LoVo (cell line): ENCODE measurements at places on chromosomes 7 and 10.

DNA sequence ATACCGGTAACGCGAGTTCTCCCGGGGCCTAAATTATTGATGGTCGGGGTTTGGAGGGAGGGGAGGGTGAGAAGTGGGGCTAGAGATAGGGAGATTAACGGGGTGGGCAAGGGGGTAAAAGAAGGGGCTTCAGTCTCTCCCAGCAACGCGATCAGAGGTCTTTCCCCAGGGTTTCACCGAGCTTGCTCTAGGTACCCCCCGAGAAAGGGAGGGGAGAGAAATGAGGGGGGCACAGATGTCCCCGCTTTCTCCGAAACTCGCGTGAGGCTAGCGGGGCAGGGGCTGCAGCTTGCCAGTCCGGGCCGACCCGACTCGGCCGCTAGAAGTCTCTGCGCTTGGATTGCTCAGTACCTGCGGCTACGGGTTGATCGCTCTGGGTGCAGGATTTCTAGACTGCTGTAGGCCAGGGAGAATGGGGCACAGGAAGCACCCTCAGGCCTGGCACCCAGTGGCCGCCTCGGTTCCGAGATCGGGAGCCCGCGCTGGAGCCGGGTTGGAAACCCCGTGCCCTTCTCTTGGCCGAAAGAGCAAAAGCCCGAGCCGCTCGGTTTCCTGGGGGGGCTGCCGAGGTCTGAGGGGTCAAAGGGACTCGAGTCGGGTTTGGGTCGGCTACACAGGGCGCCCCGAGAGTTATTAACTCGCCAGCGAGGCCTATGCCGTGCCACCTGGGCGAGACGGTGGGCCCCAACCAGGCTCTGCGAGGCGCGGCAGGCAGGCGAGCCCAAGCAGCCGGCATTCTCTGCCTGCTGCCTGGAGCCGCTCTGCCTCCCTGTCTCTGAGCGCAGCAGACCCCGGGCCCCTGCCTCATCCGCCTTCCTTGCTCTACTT, 3.1 kb downstream of the PAX2 start:
- DNase-seq = no peak

DNA sequence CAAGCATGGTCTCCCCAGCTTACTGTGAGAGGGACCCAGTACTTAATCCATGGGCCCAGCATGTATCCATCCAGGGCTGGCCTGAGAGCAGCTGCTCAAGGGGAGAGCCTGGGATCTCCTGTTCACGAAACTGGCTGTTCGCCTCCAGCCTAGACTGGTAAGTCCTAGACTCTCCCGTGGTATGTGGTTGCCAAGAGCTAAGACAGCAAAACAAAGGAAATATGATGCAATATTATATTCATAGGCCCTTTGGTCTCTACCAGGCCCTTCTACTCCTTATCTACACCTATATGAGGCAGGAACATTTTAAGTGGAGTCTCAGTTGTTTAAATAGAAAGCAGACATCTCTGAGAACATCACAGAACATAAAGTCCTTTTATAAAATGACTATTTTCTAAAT, 28.9 kb upstream of the STK17A start:
- DNase-seq = peak; percentile 30

GRCh38 chr10:122232769-122233168, 38.3 kb upstream of the BTBD16 start:
- no peak for DNase-seq

DNA sequence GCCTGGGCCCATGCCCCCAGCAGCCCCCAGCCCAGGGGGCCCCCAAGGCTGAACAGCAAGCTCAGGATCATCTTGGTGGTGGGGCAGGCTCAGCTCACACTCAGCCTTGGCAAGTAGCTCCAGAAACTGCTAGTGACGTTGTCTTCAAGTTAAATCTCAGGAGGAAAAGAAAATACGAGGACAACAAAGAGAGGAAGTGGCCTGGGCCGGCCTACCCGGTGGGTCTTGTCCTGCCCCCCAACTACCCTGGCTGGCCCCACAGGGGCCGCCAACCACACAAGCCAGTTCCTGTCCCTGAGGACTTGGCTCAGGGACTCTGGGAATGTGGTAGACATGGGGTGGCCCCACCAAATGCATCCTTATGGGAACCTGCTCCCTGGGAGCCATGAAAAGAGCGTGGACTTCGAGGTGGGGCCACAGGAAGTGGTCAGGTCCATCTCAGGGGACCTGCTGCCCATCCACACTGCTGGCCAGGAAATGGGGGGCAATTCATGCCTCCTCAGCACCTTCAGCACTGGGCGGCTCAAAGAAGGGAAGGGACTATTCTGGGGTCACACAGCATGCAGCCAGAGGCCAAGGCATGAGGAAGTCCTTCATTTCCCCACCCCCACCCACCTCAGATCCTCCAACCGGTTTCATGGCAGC, at the start of gene MMRN2:
Gene MMRN2, minus strand, starts transcription at position 145 of the 645 bp plus-strand sequence. Its CDS starts 74 bp downstream, at position 71.
- DNase-seq = no peak

- DNase-seq = no peak
These were observed 84.2 kb downstream of the CDK6 start for GRCh38 chr7:92751902-92752901.

GRCh38 chr7:143384148-143384547, 3.0 kb downstream of the ZYX start:
- no peak for DNase-seq

DNA sequence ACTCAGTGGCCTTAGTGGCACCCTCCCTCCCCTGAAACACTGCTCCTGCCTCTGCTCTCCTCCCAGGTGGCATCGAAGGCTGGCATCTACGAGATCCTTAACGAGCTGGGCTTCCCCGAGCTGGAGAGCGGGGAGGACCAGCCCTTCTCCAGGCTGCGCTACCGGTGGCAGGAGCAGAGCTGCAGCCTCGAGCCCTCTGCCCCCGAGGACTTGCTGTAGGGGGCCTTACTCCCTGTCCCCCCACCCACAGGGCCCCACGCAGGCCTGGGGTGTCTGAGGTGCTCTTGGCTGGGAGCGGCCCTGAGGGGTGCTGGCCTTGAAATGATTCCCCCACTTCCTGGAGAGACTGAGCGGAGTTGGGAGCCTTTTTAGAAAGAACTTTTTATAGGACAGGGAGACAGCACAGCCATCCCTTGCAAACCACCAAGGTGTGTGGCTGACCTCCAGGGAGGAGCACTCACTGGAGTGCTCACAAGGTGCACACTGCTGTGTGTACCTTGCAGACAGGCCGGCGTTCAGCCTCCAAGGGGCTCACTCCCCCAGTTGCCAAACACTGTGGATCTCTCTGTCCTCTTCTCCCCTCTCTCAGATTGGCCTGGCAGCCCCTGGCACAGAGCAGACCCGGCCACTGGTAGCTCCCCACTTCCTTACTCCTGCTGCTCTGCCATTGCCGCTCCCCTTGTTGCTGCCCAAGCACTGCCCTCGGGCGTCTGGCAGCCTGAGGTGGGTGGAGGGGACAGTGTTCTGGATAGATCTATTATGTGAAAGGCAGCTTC, 35.8 kb downstream of the PRF1 start:
- DNase-seq = no peak

GRCh38 chr10:119742947-119743648, 17.2 kb downstream of the INPP5F start:
- no peak for DNase-seq

DNA sequence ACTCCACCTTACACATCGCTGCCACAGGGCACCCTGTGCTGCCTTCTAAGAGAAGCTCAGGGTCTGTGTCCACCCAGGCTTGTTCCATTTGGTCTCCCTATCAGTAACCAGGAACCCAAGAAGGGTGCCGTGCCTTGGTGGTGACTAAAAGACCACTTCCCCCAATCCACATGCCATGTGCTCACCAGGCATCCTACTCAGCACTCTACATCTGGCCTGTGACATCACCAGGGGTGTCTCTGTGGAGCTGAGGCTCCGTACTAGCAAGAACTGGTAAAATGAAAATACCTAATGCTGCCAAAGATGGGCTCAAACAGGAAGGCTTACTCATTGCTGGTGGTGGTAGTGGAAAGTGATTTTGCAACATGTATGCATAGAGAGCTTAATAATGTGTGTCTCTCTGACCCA, 19.0 kb upstream of the C10orf71 start:
- no peak for DNase-seq

DNA sequence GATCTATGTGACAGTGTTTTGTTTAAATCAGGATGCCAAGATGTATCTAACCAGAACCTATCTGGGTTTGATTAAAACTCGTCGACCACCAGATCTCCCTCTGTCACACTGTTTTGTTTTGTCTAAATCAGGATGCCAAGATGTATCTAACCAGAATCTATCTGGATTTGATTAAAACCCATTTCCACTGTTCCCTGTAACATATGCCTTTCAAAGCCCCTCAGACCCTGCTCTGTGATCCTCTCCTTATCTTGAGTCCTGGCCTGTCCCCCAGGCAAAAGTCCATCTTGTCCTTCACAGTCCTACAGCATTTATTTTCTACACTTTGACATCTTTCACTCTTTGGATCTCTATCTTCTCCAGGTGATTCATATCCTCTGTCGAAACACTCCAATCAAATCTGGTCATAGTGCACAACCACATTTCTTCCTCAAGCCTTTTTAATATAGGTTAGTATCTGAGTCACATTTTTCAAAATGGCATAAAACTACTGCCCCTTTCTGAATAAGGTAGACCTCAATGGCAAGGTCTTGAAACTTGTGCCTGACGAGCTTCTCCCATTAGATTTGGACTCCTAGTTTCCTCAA, 32.5 kb downstream of the ERLIN1 start:
- no peak for DNase-seq

DNA sequence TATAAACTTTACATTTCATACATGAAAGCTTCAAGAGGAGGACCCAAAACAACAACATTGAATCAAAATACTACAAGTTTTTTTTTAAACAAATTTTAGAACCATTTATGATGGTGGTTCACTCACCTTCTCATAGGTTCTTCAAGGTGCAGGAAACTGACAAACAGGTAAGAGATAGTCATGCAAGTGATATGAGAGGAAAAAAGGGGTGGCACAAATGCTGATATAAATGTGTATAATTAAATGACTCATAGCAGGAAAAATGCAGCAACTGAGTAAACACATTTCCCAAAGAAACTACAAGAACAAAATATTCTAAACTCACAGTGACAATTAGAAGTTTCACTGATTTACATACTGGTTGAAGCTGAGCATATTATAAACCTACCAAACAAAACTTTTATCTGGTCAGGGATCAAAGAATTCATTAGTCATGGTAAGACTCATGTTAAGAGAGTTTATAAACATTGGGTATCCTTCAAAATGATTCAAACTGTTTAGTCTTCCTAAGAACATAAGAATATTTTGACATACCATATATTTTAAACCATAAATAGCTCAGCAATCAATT, 14.1 kb downstream of the ZWINT start:
- DNase-seq = no peak

GRCh38 chr10:77285529-77286182, 352.0 kb downstream of the KCNMA1 start:
- DNase-seq = no peak

DNA sequence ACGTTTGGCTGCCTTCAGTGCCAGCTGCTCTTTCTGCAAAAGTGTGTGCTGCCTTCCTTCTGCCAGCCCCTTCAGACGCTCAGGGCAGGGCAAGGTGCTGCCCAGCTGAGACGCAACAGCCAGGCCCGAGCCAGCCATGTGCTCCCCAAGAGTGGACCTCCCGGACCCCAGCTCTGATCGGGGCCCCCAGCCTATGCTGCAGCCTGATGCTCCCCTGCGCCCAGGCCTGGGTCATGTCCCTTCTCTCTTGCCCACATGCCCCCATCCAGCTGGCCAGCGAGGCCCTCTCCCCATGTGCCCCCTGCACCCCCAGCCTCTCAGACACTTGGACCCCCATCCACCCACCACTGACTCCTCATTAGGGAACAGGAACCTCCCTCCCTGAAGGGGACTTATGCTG, 17.8 kb downstream of the WDR86 start:
- DNase-seq = no peak

DNA sequence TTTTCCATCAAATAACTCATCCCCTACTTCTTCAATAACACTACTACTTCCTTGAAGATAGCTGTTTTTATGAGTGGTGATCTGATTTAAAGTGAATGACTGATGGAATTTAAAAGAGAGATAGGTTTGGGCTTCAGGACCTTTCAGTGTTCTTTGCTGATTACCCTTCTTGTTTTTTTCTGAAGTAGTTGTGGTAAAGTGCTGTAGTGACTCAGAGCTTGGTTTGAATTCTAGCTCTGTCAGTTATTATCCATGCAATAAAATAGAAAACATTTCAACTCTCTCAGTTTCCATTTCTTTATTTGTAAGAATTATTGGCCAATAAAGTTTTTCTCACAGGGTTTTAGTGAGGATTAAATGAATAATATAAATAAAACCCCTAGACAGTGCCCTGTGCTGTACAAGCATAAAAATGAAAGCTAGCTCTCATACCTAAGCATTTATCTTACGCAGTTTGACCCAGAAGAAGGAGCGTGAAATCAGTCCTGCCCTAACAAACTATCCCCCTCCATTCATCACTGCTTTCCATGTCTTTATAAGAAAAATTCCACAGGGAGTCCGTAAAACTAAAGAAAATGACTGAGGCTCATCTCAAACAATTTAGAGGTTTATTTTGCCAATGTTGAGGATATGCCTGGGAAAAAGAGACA, 25.1 kb upstream of the AKAP9 start:
- peak; percentile 24 for DNase-seq

GRCh38 chr10:132186488-132187429, at the start of gene DPYSL4:
Gene DPYSL4 (plus strand): TSS chr10:132186948. CDS start chr10:132187064, 116 bp downstream.
- no peak for DNase-seq

DNA sequence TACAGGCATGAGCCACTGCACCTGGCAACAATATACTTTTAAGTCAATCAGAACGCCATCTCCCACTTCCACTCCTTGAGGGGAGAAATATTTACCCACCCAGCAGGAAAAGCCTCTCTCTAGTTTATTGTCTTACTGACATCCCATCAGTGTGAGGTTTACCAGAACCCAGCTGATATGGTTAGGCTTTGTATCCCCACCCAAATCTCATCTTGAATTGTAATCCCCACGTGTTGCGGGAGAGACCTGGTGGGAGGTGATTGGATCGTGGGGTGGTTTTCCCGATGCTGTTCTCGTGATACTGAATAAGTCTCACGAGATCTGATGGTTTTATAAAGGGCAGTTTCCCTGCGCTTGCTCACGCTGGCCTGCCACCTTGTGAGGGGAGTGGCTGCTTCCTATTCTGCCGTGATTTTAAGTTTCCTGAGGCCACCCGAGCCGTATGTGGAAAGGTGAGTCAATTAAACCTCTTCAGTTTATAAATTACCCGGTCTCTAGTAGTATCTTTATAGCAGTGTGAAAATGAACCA, 37.5 kb upstream of the TPK1 start:
- no peak for DNase-seq

DNA sequence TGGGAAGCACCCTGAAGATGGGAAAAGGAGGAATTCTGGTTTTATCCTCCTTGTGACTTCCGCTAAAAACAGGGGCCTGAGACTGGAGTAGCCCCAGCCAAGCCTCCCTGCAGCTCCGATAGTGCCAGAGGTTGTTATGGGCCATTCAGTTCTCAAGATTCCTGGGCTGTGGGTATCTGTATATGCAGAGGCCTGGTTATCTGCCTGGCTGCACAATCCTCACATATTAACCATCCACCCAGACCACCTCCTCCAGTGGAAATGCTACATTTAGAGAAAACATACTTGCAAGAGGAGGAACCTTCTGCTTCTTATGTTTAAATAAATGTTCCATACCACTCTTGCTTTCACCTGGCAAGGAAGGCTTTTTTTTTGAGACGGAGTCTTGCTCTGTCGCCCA, 34.6 kb downstream of the ARL3 start:
- DNase-seq = no peak

- DNase-seq = no peak
These were observed 48.2 kb downstream of the SLC25A13 start for GRCh38 chr7:96273716-96274115.
